ENCODE measurements at places on chromosomes 11 and 22. TPM values are rescaled to one million over a fixed set of nuclear protein-coding genes. Genes with fewer than 3 reads are reported as not detected.
A peak's percentile ranks its signal among the peaks of the same experiment; 100 is the strongest.

Gene DEFB131B
- not detected for total RNA-seq

Gene TUB
- total RNA-seq: not detected

- no peak for DNase-seq
These were observed 179.5 kb upstream of the NECTIN1 start for GRCh38 chr11:119908573-119908904.

DNA sequence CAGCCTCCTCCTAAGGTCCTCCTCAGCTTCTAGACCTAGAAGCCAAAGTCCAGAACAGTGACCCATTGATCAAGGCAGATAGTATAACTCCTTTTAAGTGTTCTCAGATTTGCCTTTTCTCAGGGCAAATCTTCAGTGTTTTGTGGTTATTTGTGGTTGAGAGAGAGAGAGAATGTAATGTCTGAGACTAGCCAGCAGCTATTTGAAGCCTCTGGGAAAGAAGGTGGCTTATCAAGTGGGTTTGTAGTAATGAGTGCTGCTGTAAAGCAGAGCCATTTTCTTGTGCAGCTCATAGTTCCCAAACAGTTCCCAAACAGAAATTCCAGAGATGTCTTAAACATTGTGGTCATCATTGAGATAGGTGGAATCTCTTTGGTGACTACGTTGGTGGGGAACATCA, 89.5 kb downstream of the RNF169 start:
- DNase-seq: no peak

Gene NXPE1
- total RNA-seq: not detected

- no peak for DNase-seq
These were observed 69.9 kb downstream of the PACSIN2 start for GRCh38 chr22:42945027-42945426.

Gene MRPL23
- 46.0 TPM for total RNA-seq

Gene RIMBP3B
- total RNA-seq: 4.1 TPM

GRCh38 chr11:2313051-2313951, 11.5 kb downstream of the TSPAN32 start:
- DNase-seq: no peak

DNA sequence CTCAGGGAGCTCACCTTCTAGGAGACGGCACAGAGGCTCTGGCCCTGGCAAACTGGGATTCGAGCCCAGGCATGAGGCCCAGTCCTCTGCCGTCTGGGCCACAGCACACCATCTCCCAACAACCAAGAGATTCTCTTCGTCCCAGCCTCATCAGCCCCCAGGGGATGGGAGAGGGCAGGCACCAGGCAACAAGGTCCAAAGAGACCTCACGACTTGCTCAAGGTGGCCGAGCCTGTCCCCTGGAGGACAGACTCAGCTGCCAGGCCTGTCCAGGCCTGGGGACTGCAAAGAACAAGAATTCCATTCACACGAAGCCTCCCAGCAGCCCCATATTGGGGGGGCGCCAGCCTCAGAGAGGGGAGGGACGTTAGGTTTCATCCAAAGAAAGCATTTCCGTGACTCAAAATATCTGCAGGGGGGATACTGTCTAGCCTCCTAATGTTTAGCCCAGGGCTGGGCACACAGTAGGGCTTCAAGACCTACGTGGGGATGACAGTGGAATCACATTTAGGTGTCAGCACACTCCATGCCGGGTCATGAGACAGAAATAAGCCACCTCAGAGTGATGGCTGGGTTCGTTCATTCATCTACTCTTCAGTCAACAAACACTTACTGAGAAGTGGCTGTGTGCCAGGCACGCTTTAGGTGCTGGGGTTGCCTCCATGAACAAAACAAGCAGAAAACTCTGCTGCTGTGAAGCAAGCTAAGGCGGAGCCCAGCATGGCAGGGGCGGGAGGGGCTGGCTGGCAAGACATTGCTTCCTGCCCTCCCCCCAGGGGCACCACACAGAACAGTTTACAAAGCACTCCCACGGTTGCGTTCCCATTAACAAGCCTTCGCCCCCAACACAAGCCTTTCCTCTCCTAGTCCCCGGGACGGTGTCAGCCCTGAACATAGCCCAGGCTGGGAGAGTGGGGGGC, 1.2 kb downstream of the CARNS1 start:
- peak; percentile 92 for DNase-seq

DNA sequence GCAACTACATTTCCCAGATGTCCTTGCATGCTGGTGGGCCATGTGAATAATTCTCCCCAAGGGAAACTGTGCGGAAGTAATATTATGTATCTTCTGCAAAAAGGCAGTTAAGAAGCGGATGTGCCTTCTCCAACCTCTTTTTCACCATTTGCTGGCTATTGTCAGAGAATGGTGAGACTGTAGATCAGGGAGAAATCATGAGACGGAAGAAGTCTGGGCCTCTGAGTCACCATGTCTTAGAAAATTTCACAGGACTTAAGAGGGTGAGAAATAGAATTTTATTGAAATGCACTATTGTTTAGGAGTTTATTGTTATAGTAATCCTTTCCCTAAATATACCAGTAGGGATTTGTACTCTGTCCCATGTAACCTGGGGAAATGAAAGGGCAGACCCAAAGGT, 298.7 kb upstream of the ZC3H12C start:
- no peak for DNase-seq

- DNase-seq: no peak
These were observed 289.6 kb downstream of the DYNC2H1 start for GRCh38 chr11:103398829-103399228.
